Foreskin keratinocyte (primary cell): ENCODE measurements at places on chromosomes 5 and 9.

DNA sequence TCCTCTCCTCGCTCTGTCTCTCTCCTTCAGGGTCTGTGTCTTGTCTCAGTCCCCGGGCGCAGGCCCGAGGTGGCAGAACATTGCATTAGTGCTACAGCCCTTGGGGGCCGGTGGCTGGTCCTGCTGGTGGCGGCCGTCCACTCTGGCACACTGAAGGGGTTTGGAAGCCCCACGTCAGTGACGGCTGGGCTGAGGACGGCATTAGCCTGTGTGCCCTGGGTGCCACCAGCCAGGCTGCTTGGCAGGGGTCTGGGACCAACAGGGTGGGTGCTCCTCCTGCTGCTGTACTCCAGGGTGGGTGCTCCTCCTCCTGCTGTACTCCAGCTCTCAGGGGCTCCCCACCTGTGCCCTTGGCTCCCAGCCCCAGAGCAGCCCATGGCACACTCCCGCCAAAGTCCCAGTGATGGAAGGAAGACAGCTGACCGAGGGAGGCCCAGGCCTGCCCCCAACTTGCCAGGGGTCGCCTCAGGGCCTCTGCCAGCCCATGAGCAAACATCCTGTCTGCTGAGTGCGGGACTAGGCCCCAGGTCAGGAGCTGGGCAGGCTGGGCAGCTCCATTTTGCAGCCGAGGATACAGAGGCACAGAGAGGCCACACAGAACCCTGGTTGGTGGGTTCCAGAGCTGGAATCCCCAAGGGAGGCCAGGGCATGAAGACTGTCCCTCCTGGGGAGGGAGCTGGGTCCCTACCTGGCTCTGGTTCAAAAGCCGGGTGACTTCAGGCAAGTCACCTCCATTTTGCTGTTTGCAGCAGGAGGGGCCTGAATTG is 27.3 kb downstream of the SARDH start:
- DNase-seq, result no peak

- DNase-seq, result no peak
Measured at GRCh38 chr9:77648234-77649108, at the start of gene GNA14. GNA14 (minus strand) TSS chr9:77648322; CDS start chr9:77647793, 529 bp downstream.

DNA sequence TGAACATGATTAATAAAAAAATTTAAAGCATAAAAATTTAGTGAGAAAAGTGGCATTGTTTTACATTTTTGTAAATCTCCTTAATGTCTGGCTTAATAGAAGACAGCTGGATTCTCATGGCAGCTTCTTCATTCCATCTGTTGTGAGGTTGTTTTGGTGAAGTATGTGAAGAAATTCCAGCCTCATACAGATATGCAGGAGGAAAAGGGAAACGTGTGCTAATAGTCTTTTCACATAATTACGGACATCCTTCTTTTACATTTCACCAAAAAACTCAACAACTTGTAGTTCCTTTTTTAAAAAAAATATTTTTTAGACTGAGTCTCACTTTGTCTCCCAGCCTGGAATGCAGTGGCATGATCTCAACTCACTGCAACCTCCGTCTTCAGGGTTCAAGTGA is 46.9 kb downstream of the HACD4 start:
- no peak for DNase-seq

- no peak for DNase-seq
Measured at GRCh38 chr5:10222326-10222725, 27.4 kb downstream of the ATPSCKMT start.

DNA sequence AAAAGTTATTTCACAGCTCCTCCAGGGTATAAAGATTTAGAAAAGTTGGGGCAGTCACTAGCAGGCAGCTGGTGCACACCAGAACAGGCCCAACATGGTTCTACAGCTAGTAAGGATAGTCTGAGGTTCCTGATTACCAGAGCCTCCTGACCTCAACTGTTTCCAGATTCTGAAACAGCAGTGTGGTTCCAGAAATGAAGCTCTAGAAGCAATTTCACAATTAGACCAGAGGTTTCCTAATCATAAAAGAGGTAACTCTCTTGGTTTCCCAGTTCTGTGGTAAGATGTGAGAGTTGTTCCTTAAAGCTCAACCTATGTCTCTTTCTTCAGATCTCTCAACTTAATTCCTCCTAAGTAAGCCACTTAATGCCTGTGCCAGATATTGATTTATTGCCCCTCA is 11.9 kb downstream of the AGTPBP1 start:
- DNase-seq, result no peak

GRCh38 chr9:6054280-6055099 is 39.1 kb upstream of the RANBP6 start:
- peak; percentile 61 for DNase-seq

- DNase-seq, result peak; percentile 91
Measured at GRCh38 chr5:122142480-122143164, 13.3 kb downstream of the ZNF474 start.
